CD4-positive, alpha-beta T cell treated with Interleukin-15 for 1 hour (primary cell): ENCODE measurements at places on chromosomes 4 and X.

DNA sequence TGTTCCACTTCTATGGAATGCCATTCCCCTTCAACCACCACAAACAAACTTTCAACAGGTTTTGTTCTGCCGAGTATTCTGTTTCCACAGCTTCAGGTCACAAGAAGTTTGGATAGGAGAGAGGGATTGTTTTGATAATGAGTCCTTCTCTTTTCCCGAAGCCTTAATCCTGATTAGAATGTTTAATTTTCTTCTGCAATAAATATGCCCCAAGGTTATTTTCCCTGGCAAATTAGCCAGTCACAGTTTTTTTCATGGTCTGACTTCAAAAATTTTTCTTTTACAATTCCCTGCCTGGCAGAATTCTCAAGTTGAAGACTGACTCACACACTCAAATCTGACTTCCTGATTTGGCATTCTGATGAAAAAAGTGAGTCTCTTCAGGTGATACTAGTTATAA is 33.1 kb upstream of the EDNRA start:
- no peak for DNase-seq

DNA sequence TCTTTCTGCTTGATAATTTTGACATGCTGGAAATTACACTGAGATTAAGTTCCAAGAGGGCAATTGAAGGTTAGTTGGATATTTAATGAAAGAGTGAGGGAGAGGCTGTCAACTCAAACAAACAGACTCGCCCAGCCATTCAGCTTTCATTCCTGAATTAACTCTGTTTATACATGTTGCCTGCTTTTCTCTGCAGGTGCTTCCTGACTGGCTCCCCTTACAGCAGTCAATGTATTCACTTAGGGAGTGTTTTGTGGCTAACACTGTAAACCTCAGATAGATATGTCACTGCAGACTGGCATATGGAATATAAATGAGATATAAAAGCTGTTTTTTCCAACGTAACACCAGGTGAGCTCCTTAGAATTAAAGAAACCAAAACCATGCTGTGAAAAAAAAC is 28.7 kb downstream of the TMPRSS11A start:
- no peak for DNase-seq

DNA sequence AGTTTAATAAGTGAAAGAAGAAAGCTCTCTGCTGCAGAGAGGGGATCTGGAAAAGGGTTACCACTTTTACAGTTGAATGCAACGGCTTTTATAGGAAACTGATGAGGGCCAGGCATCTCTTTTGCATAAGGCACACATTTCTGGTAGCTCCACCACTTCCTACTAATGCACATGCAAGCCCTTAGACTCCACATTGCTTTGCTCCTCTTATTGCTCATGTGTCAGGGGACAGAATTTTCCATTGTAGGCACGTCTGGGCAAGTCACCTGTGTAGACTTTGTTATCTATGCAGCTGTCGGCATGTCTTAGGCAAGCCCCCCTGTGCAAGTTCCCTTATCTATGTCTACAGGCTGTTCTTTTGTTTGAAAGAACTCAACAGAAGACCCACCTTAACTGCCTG is 294.6 kb upstream of the STS start:
- no peak for DNase-seq

DNA sequence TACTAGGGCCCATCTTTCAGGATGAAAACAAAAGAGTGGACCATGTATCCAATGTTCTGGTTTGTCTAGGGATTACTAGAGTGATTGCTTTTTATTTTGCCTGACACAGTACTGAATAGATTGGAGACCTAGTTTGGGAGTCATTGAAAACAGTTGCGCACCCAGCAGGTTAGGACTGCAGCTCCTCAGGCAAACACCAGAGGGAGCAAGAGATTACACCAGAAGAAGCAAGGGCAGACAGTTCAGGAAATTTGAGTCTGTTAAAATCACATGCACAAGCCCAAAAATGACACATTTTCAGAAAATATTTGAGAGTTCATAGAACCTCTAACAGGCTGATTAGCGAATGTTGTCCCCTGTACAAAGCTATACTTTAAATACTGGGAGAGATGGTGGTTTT is 55.6 kb downstream of the CYLC1 start:
- no peak for DNase-seq

DNA sequence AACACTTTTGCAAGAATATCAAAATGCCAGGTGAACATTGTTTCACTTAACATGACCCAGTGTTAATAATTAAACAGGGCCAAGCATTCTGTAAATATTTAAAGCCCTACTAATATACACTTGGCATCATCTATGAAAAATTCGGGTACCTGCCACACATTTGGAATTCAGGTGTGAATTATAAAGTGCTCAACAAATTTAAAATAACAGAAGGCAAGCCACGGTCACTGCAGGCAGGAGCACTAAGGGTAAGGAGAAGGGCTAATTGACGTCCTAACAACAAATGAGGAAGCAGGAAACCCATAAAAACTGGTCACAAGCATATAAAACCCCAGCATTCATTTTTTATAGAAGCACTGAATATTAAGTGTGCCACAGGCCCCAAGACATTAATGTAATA is 43.8 kb upstream of the CPEB2 start:
- DNase-seq, result no peak

DNA sequence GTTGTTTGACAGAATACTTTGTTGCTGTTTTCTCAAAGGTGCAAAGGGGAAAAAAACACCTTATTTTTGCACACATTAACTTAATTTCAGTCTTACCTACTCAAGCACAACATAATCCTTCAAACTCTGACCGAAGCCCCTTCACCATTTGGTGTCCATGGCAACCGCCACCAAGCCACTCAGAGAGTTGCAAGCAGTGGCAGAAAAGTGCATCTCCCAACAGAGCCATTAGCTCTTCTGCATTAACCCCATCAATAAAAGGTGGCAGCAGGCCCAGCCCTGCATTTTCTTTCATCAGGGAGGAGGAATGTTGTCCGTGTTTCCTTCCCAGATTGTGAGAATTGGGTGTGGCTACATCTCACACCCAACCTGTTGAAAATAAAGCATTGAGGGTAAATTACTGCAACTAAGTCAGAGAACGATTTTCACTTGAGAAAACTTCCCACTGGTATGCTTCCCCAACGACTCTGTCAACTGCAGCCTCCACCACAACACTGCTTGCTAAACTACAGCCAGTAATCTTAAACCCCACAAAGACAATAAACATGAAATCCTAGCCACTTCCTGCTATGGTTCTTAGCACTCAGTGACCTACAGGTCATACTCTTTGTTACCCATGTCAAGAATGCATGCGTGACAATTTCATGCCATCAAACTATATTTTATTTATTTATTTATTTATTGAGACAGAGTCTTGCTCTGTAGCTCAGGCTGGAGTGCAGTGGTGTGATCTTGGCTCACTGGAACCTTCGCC is 154.0 kb downstream of the GRIA3 start:
- DNase-seq, result no peak

DNA sequence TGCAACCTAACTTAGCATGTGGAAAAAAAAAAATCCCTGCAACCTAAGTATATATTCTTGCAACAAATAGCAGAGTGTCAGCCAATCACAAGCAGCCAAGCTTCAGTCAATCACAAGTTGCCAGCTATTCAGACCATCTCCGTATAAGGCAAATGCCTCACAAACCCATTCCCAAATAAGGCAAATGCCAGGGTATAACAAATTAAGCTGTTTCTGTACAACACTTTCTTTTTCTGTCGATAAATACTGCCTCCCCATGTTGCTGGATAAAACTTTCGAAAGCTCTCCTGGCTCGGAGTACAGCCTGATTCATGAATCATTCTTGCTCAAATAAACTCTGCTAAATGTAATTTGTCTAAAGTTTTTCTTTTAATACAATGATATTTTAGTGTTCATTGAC is 460.7 kb upstream of the SMIM31 start:
- DNase-seq, result no peak

GRCh38 chr4:148934926-148935578 is 492.8 kb upstream of the NR3C2 start:
- DNase-seq, result no peak

DNA sequence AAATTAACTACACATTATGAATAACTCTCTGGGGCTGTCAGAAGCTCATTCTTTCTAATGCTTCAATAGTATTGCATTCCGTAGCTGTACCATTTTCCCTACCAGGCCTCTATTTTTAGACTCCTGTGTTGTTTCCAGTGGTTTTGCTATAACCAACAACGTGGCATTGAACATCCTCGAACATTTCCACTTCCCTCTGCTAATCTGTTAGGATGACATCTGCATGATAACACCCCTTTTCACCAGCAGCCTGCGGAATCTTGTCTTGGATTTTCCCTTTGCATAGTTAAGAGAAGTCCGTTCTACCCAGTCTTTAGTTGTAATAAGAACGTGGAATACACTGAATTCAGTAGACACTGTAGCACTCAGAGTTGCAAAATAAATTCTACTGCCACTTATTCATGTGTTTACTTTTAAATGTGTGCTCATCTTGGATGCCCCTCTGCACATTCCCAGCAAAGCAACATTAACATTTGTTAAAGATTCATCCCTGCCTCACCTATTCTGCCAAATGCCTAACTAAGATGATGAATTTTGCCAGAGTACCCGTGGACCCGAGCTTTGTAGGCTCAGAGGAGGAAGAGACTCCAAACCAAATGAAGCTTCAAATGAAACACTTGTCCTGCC is 55.6 kb downstream of the SEL1L3 start:
- DNase-seq, result no peak

DNA sequence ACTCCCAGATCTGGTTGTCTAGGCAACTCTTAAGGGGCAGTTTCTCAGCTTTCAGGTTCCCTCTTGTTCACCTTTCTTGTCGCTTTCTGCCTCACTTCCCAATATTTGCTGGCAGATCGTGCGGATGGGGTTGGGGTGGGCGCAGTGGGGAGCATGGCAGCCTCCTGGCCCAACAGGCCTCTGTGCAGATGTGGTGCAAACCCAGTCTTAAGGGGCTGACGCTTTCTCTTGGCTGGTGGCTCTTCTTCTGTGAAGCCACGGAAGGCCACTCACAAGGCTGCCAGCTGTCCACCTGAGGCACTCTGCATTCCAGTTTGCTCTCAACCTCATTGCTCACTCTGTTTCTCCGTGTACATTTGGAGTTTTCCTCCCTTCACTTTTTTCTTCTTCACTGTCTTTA is 61.7 kb downstream of the NBDY start:
- no peak for DNase-seq

- no peak for DNase-seq
Observed at GRCh38 chrX:69232945-69233344, 67.7 kb upstream of the PJA1 start.

GRCh38 chr4:181504924-181505323 is 738.3 kb upstream of the TENM3 start:
- DNase-seq, result no peak

GRCh38 chr4:168794881-168795280 is 215.2 kb downstream of the CBR4 start:
- DNase-seq, result no peak

GRCh38 chr4:57037982-57038604 is 59.4 kb downstream of the POLR2B start:
- DNase-seq, result no peak

DNA sequence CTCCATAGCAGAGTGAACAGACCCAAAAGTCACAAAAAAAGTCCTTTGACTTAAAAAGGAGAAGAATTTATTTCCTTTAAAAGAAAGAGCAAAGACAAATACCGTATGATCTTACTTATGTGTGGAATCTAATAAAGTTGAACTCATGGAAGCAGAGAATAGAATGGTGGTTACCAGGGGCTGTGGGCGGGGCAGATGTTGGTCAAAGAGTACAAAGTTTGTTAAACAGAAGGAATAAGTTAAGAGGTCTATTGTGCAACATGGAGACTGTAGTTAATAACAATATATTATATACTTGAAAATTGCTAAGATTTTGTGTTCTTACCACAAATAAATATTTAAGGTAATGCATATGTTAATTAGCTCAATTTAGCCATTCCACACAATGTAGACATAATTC is 173.3 kb upstream of the S100G start:
- DNase-seq, result no peak

DNA sequence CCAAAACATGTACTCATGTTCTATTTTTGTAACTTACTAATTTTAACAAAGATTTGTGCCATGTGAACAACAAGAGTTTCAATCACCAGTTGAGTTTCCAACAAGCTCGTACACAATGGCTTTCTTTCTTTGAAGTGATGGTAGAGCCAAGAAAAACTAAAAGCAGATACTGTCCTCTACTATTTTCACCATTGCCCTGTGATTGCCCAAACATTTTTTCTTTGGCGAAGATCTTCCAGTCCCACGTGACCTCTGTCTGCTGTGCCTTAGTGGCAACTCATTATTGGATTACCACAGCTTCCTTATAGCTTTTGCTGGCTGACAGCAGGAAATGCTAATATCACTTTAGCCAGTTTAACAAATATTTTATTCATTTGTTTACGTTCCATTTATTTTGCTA is 1147.1 kb downstream of the STIM2 start:
- DNase-seq, result no peak

- no peak for DNase-seq
Observed at GRCh38 chr4:71559957-71560571, 221.2 kb downstream of the SLC4A4 start.

GRCh38 chrX:154399527-154400368 is 1.6 kb downstream of the RPL10 start:
- no peak for DNase-seq

DNA sequence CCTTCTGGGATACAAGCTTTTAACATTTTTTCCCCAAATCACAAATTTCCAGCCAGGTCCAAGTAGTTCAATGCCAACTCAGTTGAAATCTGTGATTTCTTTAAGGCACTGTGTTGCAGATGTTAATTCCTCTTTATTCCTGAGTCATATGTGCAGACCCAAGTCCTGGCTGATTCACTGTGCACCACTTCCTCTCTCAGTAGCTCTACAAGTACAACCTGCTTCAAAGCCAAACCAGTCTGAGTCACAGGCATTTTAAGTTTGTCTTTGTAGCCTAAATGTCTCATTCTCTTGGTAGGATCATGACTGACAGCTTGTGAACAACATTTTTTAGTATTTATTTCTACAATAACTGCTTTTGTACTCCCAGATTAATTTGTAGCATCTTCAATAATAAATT is 165.6 kb upstream of the S100G start:
- DNase-seq, result peak; percentile 44

- no peak for DNase-seq
Observed at GRCh38 chr4:53717064-53717549, 125.8 kb upstream of the LNX1 start.

GRCh38 chrX:52983321-52984000 is 25.1 kb upstream of the FAM156A start:
- no peak for DNase-seq

DNA sequence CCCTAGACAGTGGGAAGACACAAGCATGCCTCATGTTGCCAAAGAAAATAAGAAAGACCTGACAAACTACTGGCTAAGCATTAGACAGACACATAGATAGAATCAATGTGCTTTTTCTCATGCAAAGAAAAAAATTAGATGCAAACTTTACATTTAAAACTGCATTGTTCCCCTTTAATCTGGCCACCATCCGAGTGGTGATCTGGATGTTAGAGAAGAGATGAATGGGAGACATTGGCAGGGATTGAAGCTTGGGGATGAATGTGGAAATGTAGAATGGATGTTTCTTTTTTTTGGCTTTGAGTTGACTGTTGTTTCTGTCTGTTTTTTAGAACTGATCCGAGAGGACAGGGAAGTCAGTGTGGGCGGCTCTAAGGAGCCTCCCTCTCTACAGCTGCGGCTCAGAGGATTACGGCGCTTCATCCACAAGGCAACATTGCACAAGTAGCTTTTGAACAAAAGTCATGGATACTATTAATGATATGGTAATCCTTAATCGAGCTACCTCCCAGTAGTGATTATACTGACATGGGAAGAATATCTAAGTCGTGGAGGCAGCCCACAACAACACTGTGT is 53.0 kb downstream of the HELT start:
- no peak for DNase-seq

GRCh38 chr4:116143198-116143597 is 942.2 kb downstream of the TRAM1L1 start:
- no peak for DNase-seq
